NCI-H774 (cell line): ENCODE measurements at places on chromosomes 1 and 21.

GRCh38 chr1:26938004-26938658 lies 16.6 kb downstream of the NUDC start:
- DNase-seq = no peak

DNA sequence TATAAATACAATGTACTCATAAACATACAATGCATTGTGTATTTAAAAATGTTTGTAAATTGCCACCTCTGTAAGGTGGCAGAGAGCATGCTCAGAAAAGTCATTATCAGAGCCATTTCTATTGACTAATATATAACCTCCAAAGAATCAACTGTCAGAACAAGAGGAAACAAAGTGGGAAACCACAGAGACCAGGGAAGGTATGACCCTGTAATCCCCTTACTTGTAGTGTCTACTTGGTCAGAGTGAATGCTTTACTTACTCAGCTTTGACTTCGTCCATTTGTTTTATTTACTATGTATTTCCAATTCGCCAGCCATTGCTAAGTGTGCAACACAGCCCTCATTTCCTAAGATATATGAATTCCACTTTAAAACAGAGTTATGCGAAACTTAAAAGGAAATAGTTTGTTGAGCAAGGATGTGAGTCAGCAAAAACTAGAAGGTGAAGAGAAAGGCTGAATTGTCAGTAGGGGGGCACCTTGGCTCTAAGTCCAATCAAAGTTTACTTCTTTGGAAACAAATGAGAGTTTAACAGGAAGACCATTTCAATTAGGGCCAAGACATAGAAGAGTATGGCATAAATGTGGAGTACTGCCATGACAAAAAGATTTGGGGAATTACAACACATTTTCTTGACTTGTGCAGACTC lies 671.7 kb upstream of the PTBP2 start:
- DNase-seq = no peak

GRCh38 chr1:180094705-180095295 lies 59.9 kb upstream of the QSOX1 start:
- no peak for DNase-seq

- no peak for DNase-seq
Observed at GRCh38 chr1:115275216-115275615, 62.8 kb downstream of the NGF start.

DNA sequence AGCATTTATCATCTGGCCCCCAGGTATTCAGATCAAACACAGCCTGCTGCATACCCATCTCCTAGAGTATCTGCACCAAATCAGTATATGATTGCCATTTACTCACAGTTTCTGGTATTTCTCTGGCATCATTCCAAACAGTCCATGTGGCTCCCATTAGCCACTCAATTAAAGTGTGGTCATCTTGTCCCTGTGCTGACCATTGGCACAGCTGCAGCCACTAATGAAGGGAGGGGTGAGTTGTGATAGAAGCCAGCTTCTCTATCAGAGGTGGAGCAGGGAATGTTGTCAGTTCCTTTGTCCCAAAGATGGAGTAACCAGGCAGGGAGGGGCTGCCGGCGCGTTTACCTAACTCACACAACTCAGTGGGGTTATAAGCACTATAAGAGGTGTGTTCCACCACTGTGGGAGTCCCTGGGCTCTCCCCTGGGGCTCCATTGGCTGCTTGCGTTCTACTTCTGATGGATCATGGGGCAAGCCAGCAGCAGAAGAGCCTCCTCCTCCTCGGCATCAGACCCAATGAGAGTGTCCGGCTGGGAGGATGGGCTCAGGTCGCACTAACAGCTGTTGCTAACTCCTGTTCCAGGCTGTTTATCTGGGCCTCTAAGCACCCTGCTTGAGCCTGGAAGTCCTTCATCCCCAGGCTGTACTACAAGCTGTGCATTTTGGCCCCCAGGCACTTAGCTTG lies 108.6 kb downstream of the GDAP2 start:
- DNase-seq = no peak

- DNase-seq = no peak
Observed at GRCh38 chr1:4696161-4696745, 41.8 kb downstream of the AJAP1 start.

- DNase-seq = no peak
Observed at GRCh38 chr21:35111321-35111930, 62.3 kb upstream of the RUNX1 start.
